OCI-LY7 (cell line): ENCODE measurements at places on chromosomes 4 and X.

- no peak for DNase-seq
Observed at GRCh38 chrX:8453611-8454010, 11.0 kb upstream of the VCX3B start.

- DNase-seq, result no peak
Observed at GRCh38 chr4:168503652-168504362, 7.0 kb downstream of the PALLD start.

- no peak for DNase-seq
Observed at GRCh38 chrX:133726642-133727041, 258.8 kb downstream of the GPC3 start.

DNA sequence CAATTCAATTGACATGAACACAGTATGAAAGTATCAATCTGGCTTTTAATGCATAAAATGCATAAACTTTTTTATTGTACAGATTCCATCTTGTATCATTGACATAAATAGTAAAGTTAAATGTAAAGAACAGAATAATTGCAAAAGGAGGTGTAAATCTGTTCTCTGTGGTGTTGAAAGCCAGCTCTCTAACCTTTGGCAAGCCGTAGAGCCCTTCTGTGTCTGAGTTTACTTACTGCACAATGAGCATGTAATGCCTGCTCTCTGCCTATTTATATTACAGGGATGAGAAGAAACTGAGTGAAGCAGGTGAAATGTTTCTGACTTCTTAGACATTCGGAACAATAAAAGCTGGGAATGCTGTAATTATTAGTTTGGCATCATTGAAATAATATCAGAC lies 389.3 kb upstream of the EPHA5 start:
- no peak for DNase-seq
